ENCODE measurements at places on chromosomes 4 and X. TPM values are rescaled to one million over a fixed set of nuclear protein-coding genes. Genes with fewer than 3 reads are reported as not detected.
A peak's percentile ranks its signal among the peaks of the same experiment; 100 is the strongest.

DNA sequence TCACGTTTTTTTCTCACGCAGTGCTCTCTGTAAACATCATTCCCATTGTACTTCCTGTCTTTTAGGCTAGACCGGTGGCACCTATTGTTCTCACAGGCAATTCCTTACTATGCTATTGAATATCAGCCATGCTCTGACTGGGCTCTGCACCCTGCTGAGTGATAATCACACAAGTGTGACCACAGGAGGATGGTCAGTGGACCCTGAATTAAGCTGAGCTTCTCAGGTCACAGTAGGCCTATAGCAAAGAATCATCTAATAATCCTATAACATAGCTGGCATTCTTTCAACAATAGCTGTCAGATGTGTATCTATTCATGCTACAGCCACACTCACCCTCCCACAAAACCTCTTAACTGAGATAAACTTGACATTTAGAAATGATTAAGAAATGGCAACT is 2399.8 kb upstream of the TENM3 start:
- DNase-seq = no peak

The SULT1B1 gene
- total RNA-seq = 0.27 TPM

- no peak for DNase-seq
Measured at GRCh38 chr4:123776267-123776666, 379.7 kb downstream of the SPRY1 start.

The PNMA6A gene
- 0.31 TPM for total RNA-seq

The NKX3-2 gene
- not detected for total RNA-seq

DNA sequence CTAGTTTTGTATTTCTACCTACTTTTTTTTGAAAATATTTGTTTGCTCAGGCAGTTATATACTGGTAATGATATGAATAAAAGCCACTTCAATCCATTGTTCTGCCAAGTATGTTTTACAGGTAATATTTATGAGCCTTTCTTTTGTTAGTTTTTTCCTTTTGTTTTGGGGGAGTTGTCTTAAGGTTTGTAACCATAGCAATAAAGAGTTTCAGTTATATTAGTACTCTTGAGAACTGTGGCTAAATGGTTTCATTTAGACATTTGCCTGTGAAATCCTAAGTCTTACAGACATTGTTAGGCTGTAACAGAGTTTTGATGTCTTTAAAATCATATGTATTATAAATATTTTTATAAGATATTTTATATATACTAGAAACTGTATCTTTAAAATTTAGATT is 150.1 kb downstream of the DIPK2B start:
- DNase-seq = no peak

- no peak for DNase-seq
Measured at GRCh38 chrX:131271274-131271673, 17.8 kb downstream of the IGSF1 start.

DNA sequence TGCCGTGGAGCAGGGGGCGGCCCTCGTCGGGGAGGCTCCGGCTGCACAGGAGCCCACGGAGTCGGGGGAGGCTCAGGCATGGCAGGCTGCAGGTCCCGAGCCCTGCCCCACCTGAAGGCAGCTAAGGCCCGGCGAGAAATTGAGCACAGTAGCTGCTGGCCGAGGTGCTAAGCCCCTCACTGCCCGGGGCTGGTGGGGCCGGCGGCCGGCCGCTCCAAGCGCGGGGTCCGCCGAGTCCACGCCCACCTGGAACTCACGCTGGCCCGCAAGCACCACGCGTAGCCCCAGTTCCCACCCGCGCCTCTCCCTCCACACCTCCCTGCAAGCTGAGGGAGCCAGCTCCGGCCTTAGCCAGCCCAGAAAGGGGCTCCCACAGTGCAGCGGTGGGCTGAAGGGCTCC is 589.4 kb downstream of the PPP4R3C start:
- no peak for DNase-seq

DNA sequence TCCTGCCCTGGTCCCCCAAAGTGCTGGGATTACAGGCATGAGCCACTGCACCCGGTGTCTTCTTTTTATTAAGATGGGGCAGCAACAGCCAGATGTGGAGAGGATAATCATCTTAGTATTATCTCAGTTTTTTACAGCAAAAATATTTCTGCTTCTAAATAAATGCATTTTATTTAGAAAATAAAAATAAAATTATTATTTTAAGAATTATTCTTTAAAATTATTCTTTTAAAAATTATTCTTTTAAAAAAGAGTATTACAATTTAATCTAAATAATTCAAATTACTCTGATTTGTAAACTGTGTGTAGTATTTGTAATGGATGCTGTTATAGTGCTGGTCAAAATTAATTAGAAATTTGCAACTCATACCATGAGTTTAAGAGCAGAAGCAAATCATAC is 67.6 kb downstream of the ARFIP1 start:
- no peak for DNase-seq

- DNase-seq = no peak
Measured at GRCh38 chr4:82053396-82053795, 320.4 kb downstream of the HNRNPD start.

DNA sequence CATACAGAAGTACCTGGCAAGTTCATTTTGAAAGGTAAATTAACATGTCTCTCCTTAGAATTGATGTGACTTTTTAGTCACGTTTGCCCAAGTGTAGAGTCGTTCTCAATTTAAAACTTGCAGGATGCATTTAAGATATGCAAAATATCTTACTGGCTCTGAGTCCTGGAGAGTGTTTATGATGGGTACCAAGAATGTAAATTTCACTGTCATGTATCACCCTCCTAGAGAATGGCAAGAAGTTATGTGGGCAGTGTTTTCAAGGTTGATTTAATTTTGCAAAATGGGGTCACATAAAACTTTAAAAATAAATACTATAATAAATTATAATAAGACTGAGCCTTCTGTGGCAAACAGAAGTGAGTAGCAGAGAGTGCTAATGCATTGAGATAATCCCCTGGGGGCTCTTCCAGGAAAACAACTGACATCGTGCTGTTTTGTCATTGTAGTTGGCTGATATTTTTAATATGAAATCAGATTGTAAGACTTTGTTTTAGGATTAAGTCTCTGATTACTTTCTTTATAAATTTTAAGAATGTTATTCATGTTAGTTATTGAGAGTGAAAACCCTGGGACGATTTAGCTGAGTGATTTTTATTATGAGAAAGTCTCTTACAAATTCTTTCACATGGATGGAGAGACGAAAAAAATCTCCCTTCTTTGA is 103.0 kb downstream of the AFF1 start:
- DNase-seq = no peak

DNA sequence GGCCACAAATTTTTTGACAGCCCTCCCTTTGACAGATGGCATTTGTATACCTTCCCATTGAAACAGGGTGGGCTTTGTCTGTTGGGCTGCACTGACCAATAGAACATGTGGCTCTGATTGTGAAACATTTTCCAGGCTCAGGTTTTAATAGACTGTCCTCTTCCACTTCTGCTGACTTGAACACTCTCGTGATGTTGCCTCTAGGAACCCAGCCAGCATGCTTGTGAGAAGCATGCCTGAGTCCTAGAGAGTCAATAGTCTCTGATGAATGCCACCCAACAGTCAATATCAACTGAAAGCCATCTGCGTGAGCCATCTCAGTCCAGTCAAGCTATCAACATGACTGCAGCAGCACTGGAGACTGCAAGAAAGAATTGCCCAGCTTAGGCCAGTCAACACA is 290.0 kb downstream of the SLC7A11 start:
- DNase-seq = no peak

DNA sequence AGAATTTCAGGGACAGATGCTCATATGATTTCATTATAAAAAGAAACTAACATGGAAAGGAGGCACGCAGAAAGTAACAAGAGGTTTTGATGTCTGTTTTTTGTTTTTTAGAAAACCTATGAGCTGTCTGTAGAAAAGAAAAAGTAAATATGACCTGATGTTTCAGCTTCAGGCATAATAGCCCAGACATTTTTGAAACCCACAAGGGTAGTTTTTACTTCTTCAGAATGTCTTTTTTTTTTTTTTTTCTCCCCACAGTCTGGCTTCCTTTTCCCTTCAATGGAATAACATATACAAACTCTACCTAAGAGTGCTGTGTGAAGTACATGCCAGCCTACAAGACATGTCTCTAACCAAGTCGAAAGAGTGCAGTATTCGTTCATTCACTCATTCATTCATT is 18.3 kb upstream of the STX18 start:
- DNase-seq = no peak

GRCh38 chrX:19177721-19178120 is 55.5 kb upstream of the ADGRG2 start:
- DNase-seq = no peak

DNA sequence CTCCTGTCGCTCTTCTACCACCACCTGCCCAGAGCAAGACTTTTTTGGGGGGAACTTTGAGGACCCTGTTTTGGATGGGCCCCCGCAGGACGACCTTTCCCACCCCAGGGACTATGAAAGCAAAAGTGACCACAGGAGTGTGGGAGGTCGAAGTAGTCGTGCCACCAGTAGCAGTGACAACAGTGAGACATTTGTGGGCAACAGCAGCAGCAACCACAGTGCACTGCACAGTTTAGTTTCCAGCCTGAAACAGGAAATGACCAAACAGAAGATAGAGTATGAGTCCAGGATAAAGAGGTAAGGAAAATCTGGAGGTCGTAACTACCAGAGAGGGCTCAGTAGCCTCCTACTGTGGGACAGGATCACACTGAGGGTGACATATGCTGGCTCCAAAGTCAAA is 364.5 kb downstream of the MAPK10 start:
- no peak for DNase-seq

The PAGE2 gene
- not detected for total RNA-seq

The NXF2 gene
- total RNA-seq = not detected

DNA sequence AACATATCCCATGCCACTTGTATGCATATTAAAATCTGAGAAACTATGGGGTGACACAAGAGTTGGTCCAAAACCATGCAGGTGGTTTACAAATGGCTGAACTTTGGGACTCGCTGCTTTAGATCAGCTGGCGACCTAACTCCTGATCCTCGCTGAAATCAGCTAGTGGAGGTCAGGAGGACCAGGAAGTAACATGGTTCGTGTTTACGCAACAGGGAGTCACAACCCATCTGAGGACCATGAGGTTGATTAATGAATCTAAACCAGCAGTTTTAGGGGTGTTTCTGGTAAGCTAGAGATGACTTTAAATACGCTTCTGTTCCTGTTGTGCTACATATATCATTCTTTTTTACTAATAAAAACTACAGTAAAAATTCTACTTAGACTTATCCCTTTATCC is 12.9 kb downstream of the TSPAN5 start:
- no peak for DNase-seq

DNA sequence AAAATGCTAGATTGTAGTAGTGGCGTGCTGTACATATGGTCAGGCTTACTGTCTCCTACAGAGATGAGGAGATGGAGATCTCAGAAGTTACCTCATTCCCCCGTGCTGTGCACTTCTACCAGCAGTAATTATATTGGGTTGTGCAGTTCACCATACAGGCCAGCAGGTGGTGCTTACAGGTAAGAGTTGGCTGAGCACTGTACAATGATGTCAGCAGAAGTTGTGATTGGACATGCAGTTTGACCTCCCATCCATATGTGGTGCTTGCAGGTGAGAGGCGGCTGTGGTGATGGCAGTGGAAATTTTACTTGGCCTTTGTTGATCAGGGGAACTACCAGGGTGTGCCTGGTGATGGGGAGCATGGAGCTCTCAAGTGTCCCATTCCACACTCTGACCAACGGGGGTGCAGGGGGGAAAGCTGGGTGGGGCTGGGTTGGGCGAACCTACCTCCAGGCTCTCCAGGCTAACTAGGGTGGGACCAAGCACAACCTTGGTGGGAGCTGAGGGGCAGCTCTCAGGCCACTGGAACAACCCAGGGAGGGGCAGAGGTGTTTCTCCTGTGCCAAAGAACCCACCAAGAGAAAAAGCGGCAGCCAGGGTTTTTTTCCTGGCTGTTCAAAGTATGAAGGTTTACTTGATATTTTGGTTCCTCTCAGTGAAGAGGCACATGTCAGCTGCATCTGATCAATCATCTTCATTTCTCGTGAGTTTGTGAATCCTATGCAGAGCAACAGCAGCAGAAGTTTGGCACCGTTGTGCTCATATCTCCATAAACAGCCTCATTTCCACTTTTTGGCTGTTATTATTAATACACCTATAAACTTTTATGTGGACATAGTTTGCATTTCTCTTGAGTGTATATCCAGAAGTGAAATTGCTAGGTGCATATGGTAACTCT is 73.8 kb upstream of the FREM3 start:
- DNase-seq = peak; percentile 63

Measured in Calu3 (cell line).